ENCODE measurements at places on chromosomes 4 and X.

DNA sequence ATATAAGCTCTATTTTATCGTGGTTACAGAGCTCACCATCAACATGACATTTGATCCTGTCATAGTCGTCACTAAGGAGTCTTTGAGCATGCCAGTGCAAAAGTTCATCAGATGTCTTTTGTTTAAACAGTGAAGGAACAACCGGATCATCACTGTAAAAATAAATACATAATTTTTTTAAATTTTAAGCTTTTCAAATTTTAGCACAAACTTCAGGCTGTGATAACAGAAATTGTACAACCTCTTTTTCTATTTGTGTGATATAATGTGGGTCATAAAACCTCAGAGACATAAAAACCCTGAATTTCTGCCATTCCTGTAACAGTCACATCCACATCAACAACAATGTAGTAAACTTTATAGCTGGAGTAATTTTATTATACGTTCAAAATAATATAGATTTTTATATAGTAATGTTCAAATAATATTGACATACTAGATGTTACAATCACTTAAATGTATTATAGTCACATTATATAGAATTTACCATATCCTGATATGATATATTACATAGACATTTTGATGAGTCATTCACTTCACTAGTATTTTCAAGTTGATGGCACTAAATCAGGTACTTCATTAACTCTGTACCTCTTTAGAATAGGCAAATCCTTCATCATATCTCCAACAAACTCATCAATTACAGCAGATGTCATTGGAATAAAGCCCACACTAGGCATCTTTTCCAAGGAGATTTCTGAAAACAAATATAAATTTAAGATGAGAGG is 47.7 kb downstream of the DDX60L start:
- no peak for DNase-seq

DNA sequence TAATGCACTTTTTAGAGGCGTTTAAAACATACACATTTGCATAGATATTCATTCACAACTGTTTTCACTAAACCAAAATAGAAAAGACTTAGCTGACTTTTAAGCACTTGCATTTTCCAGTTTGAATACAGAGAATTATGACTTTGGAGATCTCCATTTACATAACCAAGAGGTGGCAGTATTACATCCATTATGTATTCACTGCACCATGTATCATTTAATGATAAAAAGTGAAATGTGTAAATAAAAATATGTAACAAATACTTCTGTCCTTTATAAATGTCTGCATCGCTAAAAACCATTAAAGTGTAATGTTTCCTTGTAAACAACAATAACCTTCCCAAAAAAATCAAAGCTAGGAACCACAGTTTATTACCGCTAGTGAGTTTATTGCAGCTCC is 413.2 kb downstream of the FGF13 start:
- DNase-seq = no peak

DNA sequence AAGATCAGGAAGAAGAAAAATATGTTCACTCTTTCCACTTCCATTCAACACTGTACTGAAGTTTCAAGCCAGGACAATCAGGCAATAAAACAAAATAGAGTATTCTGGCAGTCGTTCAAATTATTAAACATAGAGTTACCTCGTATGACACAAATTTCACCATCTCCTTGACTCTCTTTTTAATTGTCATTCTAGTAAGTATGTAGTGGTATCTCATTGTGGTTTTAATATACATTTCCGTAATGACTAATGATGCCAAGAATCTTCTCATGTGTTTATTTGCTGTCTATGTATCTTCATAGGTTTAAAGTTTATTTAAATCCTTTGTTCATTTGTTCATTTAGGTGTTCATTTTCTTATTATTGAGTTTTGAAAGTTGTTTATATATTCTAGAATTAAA is 352.2 kb downstream of the IDS start:
- no peak for DNase-seq

GRCh38 chr4:21290562-21290961 is 590.3 kb downstream of the PACRGL start:
- no peak for DNase-seq

GRCh38 chrX:37509349-37509748 is 62.1 kb upstream of the LANCL3 start:
- no peak for DNase-seq

- no peak for DNase-seq
These were observed 1523.7 kb downstream of the ARAP2 start for GRCh38 chr4:34720571-34720970.

GRCh38 chrX:139708067-139708466 is at the start of gene MCF2:
Gene MCF2 (minus strand): TSS chrX:139708167. CDS start chrX:139651744, 56,423 bp downstream.
- DNase-seq = no peak

GRCh38 chr4:67702166-67702565 is 1.2 kb upstream of the UBA6 start:
- DNase-seq = no peak

GRCh38 chrX:81779701-81780100 is 577.8 kb downstream of the SH3BGRL start:
- no peak for DNase-seq

Data from Panc1 (cell line).